Activated CD8-positive, alpha-beta memory T cell treated with anti-CD3 and anti-CD28 coated beads for 1 hour (primary cell): ENCODE measurements at places on chromosomes 2 and 18.

- DNase-seq, result no peak
Measured at GRCh38 chr2:155151945-155152344, 453.4 kb downstream of the KCNJ3 start.

DNA sequence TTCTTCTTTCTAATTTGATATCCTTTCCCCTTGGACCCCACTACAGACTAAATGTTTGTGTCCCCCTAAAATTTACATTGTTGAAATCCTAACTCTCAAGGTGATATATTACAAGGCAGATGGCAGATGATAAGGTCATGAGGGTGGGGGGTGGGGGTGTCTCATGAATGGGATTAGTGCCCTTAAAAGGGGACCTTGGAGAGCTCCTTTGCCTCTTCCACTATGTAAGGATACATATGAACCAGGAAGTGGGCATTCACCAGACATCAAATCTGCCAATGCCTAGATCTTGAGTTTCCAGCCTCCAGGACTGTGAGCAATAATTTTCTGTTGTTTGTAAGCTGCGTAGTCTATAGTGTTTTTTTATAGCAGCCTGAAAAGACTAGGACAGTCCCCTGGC is 89.1 kb downstream of the PLA2R1 start:
- no peak for DNase-seq

- no peak for DNase-seq
Measured at GRCh38 chr2:57698935-57699449, 347.6 kb upstream of the VRK2 start.

DNA sequence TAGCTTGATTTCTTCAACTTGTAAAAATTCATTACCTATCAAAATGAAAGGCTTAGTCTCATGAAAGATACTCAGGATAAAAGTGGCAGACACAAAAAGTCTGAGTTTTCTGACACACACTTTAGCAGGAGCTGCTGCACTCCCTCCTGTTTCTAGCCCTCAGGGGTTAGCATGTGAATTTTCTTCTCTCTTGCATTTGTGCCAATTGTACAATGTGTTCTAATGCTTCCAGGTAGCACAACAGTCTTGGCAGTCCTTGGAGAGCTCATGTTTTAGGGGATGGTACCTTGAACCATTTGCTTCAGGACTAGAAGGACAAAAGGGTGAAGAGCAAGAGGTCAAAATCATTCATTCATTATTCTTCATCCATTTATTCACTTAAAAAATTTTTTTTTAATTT is 316.8 kb downstream of the AFF3 start:
- DNase-seq, result no peak

DNA sequence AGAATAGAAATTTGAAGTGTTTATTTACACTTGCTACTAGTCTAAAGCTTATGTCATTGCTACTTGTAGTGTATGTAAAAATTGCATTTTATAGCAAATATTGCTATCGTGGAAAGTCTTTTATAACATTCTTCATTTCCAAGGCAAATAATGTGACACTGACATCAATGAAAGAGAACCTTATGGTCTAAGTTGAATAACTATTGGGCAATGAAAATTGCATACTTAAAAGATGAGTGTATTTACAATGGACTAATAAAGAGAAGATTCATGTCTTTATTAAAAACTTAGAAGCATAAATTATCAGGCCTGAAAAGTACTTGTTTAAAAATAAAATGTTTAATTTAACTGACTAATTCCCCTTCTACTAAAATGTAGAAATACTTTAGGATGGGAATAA is 82.2 kb downstream of the LRP1B start:
- DNase-seq, result no peak

- DNase-seq, result no peak
Measured at GRCh38 chr18:44712025-44712424, 31.3 kb downstream of the SETBP1 start.

GRCh38 chr2:223155956-223156355 is 104.0 kb downstream of the KCNE4 start:
- no peak for DNase-seq

- no peak for DNase-seq
Measured at GRCh38 chr18:77162580-77162979, 30.0 kb upstream of the MBP start.

- DNase-seq, result no peak
Measured at GRCh38 chr2:208491641-208492040, 85.0 kb downstream of the PTH2R start.

GRCh38 chr2:241617431-241618154 is 19.4 kb downstream of the THAP4 start:
- no peak for DNase-seq

GRCh38 chr2:180520921-180521581 is 459.4 kb upstream of the UBE2E3 start:
- DNase-seq, result no peak

GRCh38 chr2:237590272-237591140 is at the start of gene RAB17:
RAB17 (minus strand) TSS chr2:237590734; CDS start chr2:237586154, 4,580 bp downstream.
- DNase-seq, result no peak

- no peak for DNase-seq
Measured at GRCh38 chr2:46719487-46719886, 196.1 kb downstream of the MCFD2 start.

DNA sequence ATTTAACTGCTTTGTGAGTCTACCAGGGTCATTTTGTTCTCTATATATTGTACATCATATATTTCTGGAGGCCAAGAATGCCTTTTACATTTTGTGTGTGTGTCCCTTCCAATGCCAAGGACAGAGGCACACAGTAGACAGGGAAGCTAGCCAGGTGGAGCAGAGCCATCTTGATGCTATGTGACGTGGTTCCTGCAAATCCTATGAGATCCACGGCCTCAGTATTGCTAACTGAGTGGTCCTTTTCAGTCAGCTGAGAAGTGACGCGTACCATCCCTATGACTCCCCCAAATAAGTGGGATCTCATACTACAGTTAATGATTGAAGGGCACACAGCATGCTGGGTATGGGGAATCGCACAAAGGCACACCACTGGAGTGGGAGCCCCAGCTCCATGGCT is 27.3 kb downstream of the CCDC141 start:
- DNase-seq, result no peak

- DNase-seq, result no peak
Measured at GRCh38 chr2:4533806-4534205, 830.4 kb downstream of the DCDC2C start.

DNA sequence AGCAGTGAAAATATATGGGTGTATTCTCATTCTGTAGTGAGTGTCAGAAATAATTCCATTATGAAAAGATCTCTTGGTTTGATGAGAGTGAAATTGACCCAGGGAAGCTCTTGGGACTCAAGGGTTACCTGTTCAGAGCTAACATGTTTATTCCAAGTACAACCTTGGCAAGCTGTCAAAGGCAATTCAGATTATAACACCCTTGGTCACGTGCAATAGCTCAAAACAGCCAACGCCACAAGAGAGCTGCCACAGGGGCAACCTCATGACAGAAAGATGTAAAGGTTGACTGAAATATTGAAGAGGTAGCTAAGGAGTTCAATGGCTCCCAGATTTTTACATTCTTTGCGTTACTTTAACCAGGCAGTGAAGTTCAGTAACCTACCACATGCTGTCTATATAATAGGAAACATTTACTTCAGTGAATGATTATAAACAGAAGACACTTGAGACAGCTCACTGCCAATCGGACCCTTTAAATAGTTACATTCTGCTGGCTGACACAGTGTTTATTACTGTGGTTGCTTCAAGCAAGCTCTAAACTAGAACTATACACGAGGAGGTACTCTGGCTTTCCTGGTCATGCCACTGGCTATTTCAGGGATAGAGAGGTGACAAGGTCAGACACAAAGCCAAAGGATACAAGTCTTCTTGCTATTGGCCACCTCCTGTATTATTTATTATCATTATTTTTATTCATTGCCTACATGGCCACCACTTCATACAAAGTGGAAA is 187.3 kb downstream of the PID1 start:
- DNase-seq, result no peak

GRCh38 chr18:11851806-11852337 is 659 bp downstream of the CHMP1B start:
- DNase-seq, result peak; percentile 24

- DNase-seq, result no peak
Measured at GRCh38 chr2:218582076-218582475, 13.4 kb downstream of the CNOT9 start.

GRCh38 chr2:32360416-32360815 is 3.6 kb downstream of the BIRC6 start:
- DNase-seq, result no peak

DNA sequence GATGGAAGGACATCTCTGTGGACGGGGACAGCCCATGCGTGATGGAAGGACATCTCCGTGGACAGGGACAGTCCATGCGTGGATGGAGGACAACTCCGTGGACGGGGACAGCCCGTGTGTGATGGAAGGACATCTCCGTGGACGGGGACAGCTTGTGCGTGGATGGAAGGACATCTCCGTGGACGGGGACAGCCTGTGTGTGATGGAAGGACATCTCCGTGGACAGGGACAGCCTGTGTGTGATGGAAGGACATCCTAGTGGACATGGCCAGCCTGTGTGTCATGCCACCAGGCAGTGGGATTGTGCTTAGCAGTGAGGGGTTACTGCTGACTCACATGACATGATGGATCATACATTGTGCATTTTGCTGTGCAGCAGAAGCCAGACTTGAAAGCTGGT is 30.0 kb upstream of the NFATC1 start:
- no peak for DNase-seq

DNA sequence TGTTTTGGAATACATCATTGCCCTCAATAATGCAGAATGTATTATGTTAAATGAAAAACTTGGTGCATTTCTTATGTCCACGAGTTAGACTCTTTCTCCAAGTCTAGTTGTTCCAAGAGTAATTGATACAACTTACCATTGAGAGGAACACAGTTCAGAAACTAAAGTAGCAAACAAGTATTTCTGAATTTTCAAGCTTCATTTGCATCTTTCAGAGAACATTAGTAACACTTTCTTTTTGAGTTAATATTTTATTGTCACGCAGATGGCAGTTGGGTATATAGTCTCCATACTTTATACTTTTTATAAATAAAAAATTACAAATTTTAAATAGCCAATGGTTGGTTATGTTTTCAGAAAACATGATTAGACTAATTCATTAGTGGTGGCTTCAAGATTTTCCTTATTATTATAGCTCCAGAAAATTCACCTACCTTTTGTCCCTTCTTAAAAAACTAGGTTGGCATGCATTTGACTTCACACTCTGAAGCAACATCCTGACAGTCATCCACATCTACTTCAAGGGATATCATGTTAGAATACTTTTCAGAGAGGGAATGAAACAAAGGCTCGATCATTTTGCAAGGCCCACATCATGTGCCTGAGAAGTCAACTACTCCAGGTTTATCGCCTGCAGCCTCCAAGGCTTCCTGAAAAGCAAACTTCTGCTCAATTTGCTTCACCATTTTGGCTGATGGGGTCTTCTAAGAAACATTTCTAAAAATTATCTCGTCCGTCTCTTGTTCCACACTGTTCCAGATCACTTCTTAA is 29.9 kb downstream of the LYPD6B start:
- no peak for DNase-seq

GRCh38 chr2:179467111-179467510 is 202.5 kb upstream of the SESTD1 start:
- no peak for DNase-seq

DNA sequence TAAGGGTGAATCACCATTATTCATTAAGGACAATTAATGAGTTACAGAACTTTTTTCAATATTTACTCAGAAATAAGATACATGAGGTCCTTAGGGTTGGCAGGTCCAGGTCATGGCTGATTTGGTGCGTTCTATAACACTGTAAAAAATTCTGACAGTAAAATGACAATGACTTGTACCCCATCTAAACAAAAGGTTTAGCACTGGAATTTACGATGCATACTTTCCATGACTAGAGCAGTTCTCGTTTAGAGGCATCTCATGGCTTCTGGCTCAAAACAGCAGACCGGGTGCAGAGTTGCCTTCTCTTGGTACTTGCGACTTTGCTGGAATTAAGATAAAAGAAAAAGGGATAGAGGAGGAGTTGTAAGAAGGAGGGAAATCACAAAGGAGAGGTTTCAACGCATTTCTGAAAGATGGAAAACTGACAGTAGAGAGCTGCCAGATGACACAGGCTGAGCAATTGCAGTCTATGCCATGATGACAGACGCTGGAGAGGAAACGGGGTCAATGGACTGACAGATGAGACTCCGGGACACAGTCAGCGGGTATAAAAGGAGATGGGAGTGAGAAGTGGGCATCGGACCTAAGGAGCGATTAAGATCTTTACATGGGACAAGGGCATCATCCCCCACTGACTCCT is 4.1 kb upstream of the CYS1 start:
- no peak for DNase-seq

- DNase-seq, result no peak
Measured at GRCh38 chr2:68710336-68710735, 24.3 kb upstream of the ARHGAP25 start.

DNA sequence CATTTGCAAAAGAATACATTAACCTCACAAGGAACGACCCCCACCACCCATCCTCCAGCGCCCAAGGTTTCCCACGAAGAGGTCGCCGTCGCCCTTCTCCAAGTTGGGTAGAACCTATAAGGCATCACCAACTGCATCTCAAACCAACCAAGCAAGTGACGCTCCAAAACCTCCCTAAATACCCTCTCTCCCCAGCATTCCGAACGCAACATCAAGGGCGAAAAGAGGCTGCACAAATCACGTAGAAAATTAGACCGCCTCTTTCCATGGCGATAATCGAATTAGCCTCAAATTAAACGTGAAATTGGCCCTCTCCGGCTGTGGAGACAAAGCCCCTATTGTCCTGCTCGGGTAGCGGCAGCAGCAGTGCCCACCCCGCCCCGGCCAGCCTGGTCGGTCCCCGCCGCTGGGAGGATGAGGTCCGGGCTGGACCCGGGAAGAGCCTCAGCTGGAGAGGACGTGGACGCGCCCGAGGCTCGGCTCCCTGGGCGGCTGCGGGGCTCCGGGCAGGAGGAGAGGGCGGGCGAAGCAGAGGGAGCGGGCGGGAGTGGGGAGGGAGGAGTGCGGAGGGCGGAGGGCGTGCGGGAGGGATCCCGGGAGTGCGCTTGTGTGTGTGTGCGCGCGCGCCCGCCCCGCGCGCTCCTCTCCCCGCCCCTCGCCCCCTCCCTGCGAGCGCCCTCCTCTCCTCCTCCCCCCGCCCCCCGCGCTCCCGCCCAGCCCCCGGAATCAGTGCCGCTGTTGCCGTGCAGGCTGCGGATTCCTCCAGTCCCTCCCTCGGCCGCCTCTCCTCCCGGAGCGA is at the start of gene SPTBN1:
SPTBN1 (plus strand) TSS at position 765 of the 799 bp plus-strand sequence. CDS start 70,092 bp downstream, outside the sequence.
- DNase-seq, result no peak

DNA sequence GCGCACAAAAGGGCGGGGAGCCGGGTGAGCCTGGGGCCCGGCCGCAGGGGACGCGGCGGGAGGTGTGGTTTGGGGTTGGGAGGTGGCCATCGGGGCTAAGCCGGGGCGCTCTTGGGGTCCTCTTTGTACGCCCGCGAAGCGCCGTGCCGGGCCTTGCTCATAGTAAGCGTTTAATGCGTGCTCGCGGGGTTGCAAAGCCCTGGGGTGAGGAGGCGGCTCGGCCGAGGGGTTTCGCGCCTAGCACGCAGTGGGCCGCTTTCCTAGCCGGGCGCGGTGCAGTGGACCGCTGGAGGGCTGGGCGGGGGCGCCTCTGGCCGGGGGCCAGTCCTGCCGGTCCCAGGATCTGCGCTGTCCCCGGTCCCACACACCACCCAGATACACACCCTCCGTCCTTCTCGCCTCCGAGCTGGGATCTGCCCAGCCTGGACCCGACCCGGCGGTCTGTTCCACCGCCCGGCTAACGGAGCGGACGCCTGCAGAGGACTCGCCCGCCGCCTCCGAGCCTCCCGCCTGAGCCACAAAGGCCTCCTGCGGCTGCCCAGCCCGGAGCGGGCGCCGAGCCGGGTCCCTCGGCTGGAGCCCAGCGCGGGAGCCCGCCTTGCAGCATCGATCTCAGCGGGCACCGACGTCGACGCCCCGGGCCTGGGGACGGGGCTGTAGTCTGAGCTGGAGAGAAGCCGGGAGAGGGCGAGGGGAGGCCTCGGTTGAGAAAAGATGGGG is 564 bp downstream of the DPYSL5 start:
- no peak for DNase-seq
